ENCODE measurements at places on chromosomes 6 and 20. TPM values are rescaled to one million over a fixed set of nuclear protein-coding genes. Genes with fewer than 3 reads are reported as not detected.

The BACH2 gene
- total RNA-seq = 7.2 TPM

GRCh38 chr20:45578231-45578630 is 853 bp downstream of the WFDC8 start:
- no peak overlapping the region for H3K4me3 ChIP-seq
- H3K27me3 ChIP-seq = peaks cover 31% of the 10 kb centered on the region
- no peaks in the 10 kb centered on the region for H3K36me3 ChIP-seq
- H3K27ac ChIP-seq = no peak overlapping the region

DNA sequence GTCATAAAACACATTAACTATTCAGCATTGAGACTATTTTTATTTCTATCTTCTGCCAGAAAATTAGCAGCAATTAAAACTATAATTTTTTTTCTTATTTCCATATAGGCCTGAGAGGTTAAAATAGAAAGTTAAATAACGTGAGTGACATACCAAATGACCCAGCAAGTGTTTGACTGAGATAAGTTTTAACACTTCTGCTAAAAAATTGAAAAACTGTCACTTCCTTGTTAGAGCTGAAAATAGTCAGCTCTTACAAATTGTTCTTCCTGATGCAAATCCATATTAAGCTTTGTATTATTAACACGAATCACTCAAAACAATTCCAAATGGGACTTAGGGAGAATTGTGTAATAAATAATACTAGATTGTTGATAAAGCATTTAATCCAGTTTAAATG is 26.5 kb upstream of the STX11 start:
- H3K36me3 ChIP-seq = no peaks in the 10 kb centered on the region
- H3K4me1 ChIP-seq = no peaks in the 10 kb centered on the region
- no peak overlapping the region for H3K4me3 ChIP-seq
- H3K27ac ChIP-seq = no peak overlapping the region

The ZC2HC1B gene
- total RNA-seq = not detected

DNA sequence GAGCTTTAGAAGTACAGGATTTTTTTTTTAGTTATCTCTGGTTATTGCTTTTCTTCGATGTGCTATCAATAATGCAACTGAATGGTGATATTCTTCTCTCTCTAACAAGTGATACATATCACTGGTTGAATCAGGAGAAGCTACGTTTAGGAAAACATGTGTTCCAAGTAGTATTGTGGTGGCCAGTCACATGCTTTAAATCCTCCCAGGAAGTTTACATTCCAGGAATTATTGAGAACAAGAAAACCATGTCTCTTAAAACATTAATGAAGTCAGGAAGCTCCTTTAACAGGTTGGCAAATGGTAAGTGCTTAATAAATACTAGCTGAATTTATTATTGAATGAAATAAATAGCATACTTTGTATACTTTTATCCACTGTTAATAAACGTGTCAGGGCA is 371.1 kb downstream of the BCKDHB start:
- H3K4me1 ChIP-seq = peaks cover 8% of the 10 kb centered on the region
- DNase-seq = no peak
- H3K4me3 ChIP-seq = no peak overlapping the region
- no peaks in the 10 kb centered on the region for H3K36me3 ChIP-seq
- H3K27ac ChIP-seq = no peak overlapping the region
- no peaks in the 10 kb centered on the region for H3K27me3 ChIP-seq

DNA sequence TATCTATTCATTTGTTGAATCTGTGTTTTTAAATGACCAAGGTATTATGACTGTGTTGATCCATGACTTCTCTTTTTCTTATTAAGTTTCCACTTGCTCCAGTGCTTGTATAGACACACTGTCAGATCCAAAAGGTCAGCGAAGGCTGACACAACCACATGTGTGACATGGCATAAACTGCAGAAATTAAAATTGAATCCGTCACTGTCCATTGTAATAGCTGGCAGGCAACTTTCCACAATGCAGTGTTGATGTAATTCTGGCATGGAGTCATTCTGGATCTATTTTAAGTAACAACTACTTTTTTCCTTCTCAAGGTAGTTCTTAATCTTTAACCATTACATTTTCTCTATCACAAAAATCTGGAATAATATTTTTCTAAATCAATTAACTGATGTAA is 145.3 kb downstream of the AIG1 start:
- DNase-seq = no peak
- no peak overlapping the region for H3K4me3 ChIP-seq
- H3K27ac ChIP-seq = no peak overlapping the region
- peaks cover 7% of the 10 kb centered on the region for H3K4me1 ChIP-seq

DNA sequence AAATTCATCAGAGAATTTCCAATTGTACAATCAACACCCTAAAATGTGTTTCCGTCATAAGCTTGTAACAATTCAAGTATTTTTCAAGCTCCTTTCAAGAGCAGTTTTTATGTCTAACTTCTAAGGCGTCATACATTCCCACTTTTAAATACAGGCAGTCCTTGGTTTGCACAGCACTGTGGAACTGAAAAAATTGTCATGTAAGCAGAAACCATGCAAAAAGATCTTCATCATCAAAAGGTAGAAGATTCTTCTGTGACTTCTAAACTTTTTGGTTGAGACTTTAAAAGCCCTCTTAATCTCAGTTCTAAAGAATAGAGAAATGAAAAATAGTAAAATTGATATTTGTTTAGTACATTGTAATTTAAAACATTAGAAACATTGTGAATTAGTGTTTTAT is 315.6 kb downstream of the TPBG start:
- H3K27ac ChIP-seq = no peak overlapping the region
- no peaks in the 10 kb centered on the region for H3K36me3 ChIP-seq
- no peak overlapping the region for H3K4me3 ChIP-seq
- DNase-seq = no peak
- H3K27me3 ChIP-seq = no peaks in the 10 kb centered on the region

- no peaks in the 10 kb centered on the region for H3K27me3 ChIP-seq
- H3K4me3 ChIP-seq = peak overlapping the region; percentile 8
- peak overlapping the region; percentile 78 for H3K27ac ChIP-seq
- no peak for DNase-seq
- H3K36me3 ChIP-seq = peaks cover 98% of the 10 kb centered on the region
These were observed 38.9 kb downstream of the COX4I2 start for GRCh38 chr20:31676609-31676989.

DNA sequence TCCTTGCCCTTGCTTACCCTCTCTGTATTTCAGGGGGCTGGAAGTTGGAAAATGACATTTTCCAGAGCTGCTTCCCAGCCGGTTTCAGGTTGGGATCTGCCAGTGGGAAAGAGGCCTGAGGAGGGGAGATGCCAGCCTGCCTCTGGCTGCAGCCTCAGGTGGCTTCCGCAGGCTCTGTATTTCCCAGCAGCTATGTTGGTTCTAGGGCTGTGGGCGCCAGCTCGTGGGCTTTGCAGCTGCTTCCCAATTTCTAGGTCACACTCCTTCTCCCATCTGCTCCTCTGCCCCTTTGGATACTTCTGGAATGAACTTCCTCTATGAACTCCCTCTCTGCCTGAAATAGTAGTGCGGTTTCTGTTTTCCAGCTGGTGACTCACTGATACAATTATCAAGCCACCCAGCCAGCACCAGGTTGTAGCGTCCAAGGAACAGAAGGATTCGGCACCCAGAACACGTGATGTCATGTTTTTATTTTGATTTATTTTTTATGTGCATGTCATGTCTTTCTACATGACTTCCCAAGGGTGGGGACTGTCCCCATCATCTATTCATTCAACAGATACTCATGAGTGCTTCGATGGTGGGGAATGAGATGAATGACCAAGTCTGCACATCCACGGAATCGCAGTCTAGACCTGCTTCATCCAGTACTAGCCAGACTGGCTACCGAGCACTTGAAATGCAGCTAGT is 38.0 kb downstream of the TGM2 start:
- H3K27ac ChIP-seq = peak overlapping the region; percentile 40
- DNase-seq = peak; percentile 64
- peaks cover 35% of the 10 kb centered on the region for H3K36me3 ChIP-seq
- peaks cover 55% of the 10 kb centered on the region for H3K4me1 ChIP-seq
- no peaks in the 10 kb centered on the region for H3K27me3 ChIP-seq

DNA sequence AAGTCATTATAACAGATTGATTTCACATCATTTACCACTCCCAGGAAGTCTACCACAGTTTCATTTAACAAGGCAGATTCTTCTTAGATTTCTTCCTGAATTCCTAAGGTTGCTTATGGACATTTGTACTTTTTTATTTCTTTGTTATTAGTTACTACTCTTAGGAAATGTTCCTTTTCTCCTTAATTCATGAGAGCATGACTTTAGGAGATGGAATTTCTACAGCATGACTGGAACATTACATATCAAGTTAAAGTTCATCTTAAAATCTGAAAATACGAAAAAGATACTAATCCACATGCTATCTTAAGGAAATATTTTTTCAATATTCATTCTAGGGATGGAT is 22.3 kb downstream of the CNKSR3 start:
- no peak overlapping the region for H3K4me3 ChIP-seq
- no peaks in the 10 kb centered on the region for H3K36me3 ChIP-seq
- no peaks in the 10 kb centered on the region for H3K4me1 ChIP-seq

DNA sequence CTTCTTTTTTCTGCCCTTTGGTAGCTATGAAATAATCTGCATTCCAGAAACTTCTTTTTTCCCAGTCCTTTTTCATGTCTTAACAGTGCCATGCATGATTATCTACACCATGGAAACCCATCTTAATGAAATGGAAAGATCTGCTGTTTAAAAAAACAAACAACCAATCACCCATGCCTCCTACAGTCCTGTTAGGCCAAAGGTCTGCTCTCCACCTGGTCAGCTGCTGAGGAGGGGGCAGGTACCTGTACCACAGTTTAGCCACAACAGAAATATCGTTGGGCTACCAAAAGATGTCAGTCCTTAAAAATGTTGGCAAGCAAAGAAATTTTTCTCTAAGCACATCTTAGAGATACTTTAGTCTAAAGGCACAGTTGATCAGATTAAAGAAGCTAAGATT is 112.6 kb downstream of the SLC16A10 start:
- peak overlapping the region; percentile 19 for H3K4me3 ChIP-seq
- H3K27ac ChIP-seq = no peak overlapping the region
- no peaks in the 10 kb centered on the region for H3K27me3 ChIP-seq
- H3K36me3 ChIP-seq = no peaks in the 10 kb centered on the region
